T-helper 17 cell (primary cell): ENCODE measurements at places on chromosomes 3 and 15. TPM values are rescaled to one million over a fixed set of nuclear protein-coding genes. Genes with fewer than 3 reads are reported as not detected.

GABRR3 gene
- not detected for total RNA-seq

GLDN gene
- total RNA-seq: 0.21 TPM

CTXN2 gene
- not detected for total RNA-seq

STXBP5L gene
- total RNA-seq: not detected

MESP2 gene
- not detected for total RNA-seq

DNA sequence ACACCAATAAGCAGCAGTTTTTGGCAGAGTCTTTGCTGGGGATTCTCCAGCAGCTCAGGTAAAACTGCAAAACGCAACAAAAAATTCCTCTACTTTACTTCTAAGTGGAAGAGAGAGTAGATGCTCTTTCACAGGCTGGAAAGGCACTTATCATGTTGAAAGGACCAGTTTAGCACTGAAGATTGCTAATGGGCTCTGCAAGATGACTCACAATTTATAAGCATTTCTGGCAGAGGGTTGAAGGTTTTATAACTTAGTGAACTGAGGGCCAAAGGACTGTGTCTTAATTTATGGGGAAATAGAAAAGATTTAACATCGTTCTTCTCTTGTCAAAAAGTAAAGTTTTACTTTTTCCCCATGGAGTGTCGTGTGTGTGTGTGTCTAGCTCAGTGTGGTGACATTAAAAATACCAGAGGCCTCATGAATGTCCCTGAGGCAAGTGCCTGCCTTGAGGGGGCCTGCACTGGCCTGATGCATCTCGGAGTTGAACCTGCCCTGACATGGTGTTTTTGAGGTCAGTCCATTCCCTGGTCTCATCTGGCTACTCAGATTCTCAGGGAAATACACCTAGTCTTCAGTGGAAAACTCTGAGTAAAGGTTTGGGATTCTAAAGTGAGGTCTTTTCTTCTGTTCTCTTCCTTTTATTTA, 1092.0 kb downstream of the NAALADL2 start:
- no peak for DNase-seq

GRCh38 chr15:79129235-79129634, 38.7 kb upstream of the RASGRF1 start:
- no peak for DNase-seq

- no peak for DNase-seq
These were observed 53.3 kb upstream of the LIPC start for GRCh38 chr15:58378241-58379085.

- no peak for DNase-seq
These were observed 19.3 kb upstream of the ANXA2 start for GRCh38 chr15:60417112-60417511.

GRCh38 chr3:132625613-132626012, 28.5 kb downstream of the ACKR4 start:
- DNase-seq: no peak

GRCh38 chr3:59685432-59685831, 635.6 kb upstream of the CFAP20DC start:
- DNase-seq: no peak

GRCh38 chr3:158453865-158454264, 117.1 kb upstream of the MLF1 start:
- DNase-seq: no peak

DNA sequence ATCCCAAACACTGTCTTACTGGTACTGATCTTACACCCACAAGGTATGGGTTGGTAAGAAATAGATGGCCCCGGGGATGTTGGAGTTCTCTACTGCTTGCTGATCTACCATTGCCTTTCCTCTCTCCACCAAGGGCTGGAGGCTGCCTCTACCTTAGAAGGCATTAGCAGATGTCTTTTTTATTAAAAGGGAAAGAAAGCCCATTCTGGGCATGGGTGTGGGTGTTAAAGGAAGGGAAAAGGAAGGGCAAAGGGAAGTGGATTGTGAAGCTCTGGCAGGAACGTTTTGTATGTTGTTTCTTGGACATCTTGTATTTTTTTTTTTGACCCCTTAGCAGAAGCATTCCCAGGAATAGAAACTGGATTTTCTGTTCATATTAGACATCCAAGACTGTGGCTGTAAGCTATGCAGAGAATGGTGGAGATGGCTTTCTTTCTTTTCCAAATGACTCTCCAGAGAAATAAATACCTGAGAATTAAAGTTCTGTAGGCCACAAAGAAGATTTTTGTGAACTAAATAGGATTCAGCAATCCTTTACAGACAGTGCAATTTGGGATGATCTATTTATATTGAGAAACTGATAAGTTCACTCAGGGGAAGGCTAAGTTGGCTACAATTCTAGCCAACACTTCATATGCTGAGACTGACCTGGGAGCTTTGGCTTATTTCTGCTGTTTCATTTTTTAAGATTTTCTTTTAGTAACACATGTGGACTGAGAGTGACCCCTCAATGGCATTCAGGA, 108.8 kb downstream of the TOP2B start:
- no peak for DNase-seq

DNA sequence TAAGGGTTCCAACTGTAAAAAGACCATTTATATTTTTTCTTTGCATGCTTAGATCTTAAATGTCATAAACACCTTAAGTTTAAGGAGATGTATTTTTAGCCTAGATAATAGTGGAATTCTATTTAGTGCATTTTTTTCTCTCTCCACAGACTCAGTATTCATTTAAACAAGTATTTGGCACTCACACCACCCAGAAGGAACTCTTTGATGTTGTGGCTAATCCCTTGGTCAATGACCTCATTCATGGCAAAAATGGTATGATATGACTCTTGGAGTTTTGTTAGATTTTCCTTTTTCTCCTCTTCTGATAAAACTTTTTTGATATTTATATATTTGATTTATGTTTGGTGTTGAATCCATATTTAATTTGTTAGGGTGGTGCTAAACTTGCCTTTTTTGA, 7.3 kb downstream of the KIF23 start:
- DNase-seq: no peak

GRCh38 chr3:27724459-27725197, 2.5 kb upstream of the EOMES start:
- no peak for DNase-seq

DNA sequence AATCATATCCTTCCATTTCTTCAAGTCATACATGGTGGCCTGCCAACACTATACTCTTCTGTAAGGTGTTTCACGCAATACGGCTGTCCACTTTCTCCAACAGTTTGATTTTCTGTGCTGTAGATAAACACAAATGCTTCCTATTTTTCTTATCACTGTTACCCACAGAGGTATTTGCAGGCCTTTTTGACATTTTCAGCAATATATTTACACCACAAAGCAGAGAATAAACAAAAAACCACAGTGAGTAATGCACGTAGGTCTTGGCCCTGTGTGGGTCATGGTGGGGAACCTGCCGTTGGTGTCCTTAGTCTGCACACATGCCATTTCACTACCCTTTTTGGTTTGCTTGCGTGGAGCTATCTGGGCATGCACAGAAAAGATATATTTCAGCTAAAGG, 59.5 kb downstream of the LRRC28 start:
- no peak for DNase-seq
